PC-3 (cell line): ENCODE measurements at places on chromosomes 7 and 10.
A peak's percentile ranks its signal among the peaks of the same experiment; 100 is the strongest.

GRCh38 chr10:692682-693351, 3.3 kb upstream of the DIP2C start:
- no peak for DNase-seq

DNA sequence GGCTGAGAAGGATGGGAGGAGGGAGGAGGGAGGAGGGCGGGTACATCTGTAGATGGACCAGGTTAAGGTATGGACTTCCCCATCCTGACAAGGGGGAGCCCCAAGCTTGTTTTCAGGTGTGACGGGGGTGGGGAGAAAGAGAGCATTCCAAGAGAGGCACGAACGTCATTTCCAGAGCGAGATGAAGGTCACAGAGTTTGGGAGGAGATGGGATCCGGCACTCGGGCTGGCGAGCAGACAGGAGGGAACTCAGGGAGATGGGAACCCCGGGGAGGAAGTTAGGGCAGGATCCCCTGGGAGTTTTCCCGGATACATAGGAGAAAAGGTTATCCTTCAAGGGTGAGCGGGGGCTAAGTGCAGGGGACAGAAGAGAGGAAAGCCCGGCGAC, 118.8 kb downstream of the CUX1 start:
- no peak for DNase-seq

GRCh38 chr10:31253237-31253636, 65.8 kb upstream of the ZEB1 start:
- DNase-seq = no peak

DNA sequence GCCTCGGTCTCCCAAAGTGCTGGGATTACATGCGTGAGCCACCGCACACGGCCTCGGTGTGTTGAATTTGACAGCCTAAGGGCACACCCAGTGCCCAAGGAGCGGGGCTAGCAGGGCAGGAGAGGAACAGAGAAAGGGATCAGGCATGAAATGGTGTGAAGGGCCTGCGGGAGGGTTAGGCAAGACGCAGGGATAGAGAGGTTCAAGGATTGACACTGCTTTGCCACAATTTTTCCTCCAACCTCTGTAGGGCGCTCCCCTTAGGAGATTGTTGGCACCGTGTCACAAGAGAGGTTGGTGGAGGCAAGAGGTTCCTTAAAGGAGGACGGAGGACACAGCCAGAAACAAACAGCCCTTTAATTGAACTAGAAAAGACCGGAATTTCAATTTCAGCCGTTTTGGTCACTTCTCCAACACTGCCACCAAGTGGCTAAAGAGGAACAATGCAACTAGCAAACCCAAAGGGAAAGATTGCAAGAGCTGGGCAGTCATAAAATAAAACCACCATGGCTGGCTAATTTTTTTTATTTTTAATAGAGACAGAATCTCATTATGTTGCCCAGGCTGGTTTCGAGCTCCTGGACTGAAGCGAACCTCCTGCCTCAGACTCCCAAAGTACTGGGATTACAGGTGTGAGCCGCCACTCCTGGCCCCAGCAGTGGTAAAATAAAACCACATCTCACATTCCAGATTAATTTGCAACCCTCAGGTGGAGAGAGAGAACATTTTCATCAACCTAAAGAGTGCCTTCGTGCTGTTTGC, 6.9 kb upstream of the CREB3L2 start:
- peak; percentile 75 for DNase-seq

DNA sequence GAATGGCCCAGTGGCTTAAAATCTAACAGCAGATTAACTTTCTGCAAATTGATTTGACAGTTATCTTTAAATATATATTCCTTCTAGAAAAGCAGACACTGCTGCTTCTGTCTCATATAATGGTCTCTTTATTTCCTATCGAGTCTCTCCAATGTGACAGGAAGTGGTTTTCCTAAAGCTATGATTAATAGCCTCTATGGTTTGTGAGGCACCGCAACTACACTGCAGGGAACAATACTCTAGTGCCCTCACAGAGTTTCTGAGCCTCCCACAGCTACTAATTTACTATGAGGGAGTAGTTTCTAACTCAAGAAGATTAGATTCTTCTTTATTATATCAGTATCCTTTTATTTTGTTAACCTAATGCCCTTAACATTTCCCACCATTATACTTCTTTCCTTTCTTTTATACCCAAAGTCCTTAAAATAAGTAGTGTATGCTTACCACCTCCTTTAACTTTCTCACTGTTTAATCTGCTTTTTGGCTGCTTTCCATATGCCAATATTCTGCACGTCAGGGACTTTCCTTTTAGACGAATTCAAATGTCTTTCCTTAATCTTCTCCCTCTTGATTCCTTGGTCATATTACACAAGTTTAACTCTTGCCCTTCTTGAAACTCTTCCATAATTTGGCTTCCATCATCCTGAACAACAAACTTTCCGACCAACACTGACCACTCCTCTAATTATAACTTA, 23.8 kb upstream of the AHR start:
- peak; percentile 84 for DNase-seq

DNA sequence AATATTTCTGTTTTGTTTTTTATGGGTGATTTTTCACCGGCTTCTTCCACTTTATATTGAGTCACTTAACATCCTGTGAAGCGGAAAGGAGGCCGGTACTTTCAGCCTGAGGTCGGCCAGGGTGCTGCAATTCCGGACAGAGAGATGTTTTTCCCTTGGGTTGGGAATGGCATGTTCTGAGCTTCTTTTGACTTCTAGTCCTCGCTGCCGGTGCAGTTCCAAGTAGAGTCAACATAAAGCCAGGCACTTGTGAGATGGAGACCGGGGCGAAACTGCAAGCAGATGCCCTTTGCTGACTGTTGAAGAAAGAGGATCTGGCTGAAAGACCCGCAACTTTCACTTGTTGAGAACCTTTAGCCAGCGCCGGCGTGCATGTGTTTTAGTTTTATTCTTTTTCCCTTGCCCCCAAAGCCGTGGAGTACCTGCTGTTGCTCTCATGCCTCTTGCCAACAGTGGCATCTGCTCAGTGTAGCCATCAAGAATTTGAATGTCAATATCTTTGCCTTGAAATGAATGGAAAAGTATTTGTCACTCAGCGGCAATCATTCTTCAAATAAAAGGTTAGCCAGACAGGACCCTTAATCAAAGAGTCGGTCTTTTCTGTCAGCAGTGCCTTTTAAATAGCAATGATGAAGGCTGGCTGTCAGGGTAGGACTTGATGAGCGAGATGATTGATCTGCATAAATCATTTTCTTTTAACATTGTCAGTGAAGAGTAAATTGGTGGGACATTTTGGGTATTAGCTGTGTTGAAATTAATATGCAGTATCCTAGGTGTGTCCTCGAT, 351.2 kb downstream of the LRMDA start:
- no peak for DNase-seq

GRCh38 chr7:95595746-95596197, 544 bp downstream of the PDK4 start:
- DNase-seq = no peak

DNA sequence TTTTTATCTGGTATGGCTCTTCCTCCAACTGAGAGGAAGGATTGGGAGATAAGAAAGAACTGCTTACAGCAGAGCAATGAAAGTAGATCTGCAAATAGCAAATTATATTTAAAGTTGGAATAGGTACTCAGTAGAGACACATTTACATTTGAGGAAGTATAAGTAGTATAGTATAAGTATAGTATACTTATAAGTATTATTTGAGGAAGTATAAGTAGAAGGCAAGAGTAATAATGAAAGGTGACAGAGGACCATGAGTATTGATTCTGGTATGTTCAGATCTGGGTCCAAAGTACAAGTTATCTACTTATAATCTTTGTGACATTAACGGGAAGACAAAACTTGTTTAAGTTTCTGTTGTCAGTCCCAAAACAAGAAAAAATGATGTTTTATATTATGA, 527.6 kb upstream of the SORCS1 start:
- DNase-seq = no peak

- DNase-seq = no peak
Observed at GRCh38 chr10:87531908-87532622, 27.4 kb downstream of the MINPP1 start.

GRCh38 chr7:132089356-132089755, 486.9 kb downstream of the PLXNA4 start:
- no peak for DNase-seq

DNA sequence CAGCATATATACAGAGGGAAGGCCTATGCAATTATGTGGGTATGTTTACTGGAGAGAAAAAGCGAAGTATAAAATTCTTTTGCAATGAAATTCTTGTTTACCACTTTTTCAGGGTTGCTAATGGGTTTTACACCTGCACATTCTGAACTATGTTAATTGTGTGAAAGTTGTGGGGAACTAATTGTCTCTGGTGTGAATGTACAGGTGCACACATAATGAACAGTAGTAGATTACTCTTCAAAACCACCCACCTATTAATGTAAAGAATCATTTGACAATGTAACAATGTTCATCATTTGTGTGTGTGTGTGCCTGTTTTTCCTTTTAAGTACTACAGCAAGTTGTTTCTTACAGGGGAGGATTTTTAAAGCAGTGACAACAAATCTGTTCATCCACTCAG, 80.0 kb upstream of the FEZF1 start:
- DNase-seq = no peak

GRCh38 chr10:1208366-1209311, 152.5 kb downstream of the WDR37 start:
- DNase-seq = no peak

DNA sequence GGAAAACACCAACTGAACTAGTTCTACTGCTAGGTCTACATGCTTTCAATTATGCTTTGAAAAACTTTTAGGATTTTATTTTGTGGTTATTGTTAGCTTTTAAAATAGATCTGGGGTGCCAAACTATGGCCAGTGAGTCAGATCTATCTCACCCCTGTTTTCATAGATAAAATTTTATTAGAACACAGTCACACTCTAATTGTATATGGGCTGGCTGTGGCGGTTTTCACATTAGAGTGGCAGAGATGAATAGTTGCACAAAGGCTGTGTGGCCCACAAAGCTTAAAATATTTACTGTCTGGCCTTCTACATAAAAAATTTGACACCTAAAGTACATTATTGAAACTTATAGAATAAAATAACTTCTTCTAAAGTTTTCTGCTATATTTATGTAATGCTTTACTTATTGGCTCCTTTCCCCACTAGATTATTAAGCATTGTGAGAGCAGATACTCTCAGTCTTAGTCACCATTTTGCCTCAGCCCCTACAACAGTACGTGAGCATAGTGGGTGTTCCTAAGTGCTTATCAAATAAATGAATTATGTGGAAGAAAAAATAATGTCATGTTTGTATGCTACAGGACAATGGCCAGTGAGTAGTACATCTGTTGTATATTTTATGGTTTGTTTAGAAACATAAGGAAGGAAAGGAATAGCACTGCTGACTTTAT, 5.4 kb upstream of the SUV39H2 start:
- DNase-seq = peak; percentile 47

GRCh38 chr7:92645114-92646061, 55.2 kb upstream of the FAM133B start:
- DNase-seq = peak; percentile 91

GRCh38 chr10:285216-285615, 150.0 kb downstream of the ZMYND11 start:
- DNase-seq = no peak

GRCh38 chr7:102320601-102321350, 34.1 kb downstream of the SH2B2 start:
- DNase-seq = no peak

- no peak for DNase-seq
Observed at GRCh38 chr10:17406036-17406834, 48.2 kb downstream of the ST8SIA6 start.

GRCh38 chr10:5930272-5930671, 40.2 kb downstream of the FBH1 start:
- no peak for DNase-seq

DNA sequence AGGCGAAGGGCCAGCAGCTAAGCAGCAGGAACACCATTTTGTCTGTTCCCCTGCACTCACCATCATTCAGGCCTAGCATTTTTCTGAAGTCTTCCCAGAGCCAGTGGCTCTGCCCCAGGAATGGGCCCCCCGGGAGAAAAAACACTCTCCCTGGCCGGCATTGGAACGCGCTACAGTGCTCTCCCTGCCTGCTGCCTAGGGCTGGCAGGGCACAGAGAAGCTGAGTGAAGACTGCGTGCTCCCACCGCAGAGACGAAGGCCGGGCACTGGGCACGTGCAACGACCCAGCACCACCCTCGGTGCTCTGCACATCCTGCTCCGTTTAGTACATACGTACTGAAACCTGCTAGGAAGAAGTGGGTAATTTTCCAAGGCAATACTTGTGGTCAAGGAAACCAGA, 34.4 kb downstream of the HSPA12A start:
- DNase-seq = no peak

GRCh38 chr10:49323171-49323895, 24.4 kb downstream of the C10orf71 start:
- DNase-seq = no peak

GRCh38 chr7:91660734-91661356, 219.7 kb downstream of the MTERF1 start:
- DNase-seq = no peak

- DNase-seq = peak; percentile 54
Observed at GRCh38 chr7:124652237-124652636, 113.4 kb downstream of the GPR37 start.

- DNase-seq = no peak
Observed at GRCh38 chr7:34275624-34276023, 370.3 kb downstream of the BMPER start.

DNA sequence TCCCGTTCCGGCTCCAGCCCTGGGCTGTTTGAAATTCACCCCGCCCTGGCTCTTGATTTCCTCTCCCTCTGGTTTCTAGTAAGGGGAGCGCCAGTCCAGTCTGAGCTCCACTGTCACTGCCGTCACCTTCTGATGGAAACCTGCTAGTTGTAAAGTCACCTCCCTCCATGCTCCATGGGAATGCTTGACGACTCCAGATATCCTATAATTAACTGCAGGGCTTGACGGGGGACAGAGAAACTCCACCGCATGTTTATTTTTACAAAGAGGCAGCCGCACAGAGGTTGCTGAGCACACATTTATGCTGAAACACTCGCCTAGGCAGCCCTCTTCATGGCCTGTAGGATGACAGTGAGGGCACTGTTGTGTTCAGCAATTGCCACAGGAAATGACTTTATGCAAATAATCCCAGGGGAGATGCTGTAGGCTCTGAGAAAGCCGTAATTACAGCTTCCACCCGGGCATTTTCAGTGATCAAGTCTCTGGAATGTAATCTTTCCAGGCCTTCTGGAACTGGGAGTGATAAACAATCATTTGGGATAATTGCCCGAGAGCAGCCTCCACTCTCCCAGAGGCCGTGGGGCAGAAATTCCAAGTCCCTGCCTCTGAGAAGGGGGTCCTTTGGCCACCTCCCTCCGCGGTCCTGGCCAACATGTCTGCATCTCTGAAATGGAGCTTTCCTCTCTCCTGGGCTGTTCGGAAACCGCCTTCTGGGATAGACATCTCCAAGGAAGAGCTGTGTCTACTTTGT, 300.5 kb downstream of the KLF6 start:
- DNase-seq = no peak

GRCh38 chr10:125121003-125121402, 39.4 kb downstream of the CTBP2 start:
- peak; percentile 19 for DNase-seq

DNA sequence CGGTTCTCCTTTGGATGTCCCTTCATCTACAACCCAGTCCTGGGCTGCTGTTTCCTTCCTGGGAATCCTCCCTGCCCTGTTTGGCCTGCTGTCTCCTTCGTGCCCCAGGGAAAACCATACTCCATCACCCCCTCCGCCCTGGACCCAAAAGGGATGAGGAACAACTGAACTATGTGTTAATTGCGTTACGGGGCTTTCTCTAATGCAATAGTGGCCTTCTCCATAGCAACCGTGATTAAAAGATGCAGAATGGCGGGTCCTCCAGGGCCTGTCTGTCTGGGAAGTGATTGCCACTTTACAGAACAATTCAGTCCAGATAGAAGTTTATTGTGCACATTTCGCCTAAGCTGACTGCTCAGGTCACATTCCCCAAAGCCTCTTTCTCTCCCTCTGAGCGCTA, 112.0 kb upstream of the FGFR2 start:
- DNase-seq = no peak

GRCh38 chr10:74977913-74978847, 133.3 kb upstream of the SAMD8 start:
- DNase-seq = no peak
